ENCODE measurements at places on chromosomes 1 and 21.
A peak's percentile ranks its signal among the peaks of the same experiment; 100 is the strongest.

- peak; percentile 65 for DNase-seq
Measured at GRCh38 chr1:175757381-175758015, 14.1 kb upstream of the TNR start.

GRCh38 chr1:223837206-223837605 is 8.5 kb downstream of the TP53BP2 start:
- DNase-seq, result no peak

- no peak for DNase-seq
Measured at GRCh38 chr1:20480243-20480944, 5.6 kb downstream of the CAMK2N1 start.

GRCh38 chr1:30329263-30329753 is 394.1 kb downstream of the MATN1 start:
- DNase-seq, result no peak

Data from WERI-Rb-1 (cell line).